ENCODE measurements at places on chromosomes 3 and 15. TPM values are rescaled to one million over a fixed set of nuclear protein-coding genes. Genes with fewer than 3 reads are reported as not detected.

DNA sequence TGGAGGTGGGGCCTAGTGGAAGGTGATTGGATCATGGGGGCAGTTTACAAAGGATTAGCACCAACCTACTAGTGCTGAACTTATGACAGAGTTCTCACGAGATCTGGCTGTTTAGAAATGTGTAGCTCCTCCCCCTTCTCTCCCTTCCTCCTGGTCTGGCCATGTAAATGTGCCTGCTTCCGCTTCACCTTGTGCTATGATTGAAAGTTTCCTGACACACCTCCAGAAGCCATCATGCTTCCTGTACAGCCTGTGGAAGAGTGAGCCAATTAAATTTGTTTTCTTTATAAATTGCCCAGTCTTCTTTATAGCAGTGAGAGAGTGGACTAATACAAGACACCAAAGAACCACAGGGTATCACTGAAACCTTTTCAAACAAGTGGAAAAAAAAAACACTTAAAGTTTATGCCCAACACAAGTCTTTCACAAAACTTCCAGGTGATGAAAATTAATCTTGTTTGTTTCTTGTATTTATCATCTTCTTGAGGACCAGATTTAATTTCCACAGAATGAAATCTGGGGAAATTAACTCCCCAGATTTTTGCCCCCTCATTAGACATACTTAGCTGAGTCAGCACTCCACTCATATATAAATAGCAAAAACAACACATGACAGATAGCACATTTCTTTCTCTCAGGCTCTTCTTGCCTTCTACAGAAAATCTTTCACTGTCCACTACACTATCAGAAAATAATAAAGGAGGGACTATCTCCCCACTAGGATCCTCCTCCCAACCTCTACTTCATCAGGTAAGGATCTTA is 847.2 kb downstream of the TUSC7 start:
- no peaks in the 10 kb centered on the region for H3K4me1 ChIP-seq
- H3K27me3 ChIP-seq = no peaks in the 10 kb centered on the region
- no peak overlapping the region for H3K27ac ChIP-seq
- H3K36me3 ChIP-seq = no peaks in the 10 kb centered on the region

The MEF2A gene
- total RNA-seq = 68.1 TPM

GRCh38 chr15:90465930-90466567 is 63.7 kb upstream of the CRTC3 start:
- no peak overlapping the region for H3K27ac ChIP-seq
- H3K4me1 ChIP-seq = peaks cover 25% of the 10 kb centered on the region
- no peaks in the 10 kb centered on the region for H3K27me3 ChIP-seq
- DNase-seq = no peak

GRCh38 chr15:96414875-96415274 is 84.4 kb downstream of the NR2F2 start:
- no peak overlapping the region for H3K4me3 ChIP-seq
- DNase-seq = no peak
- no peaks in the 10 kb centered on the region for H3K36me3 ChIP-seq
- peaks cover 100% of the 10 kb centered on the region for H3K27me3 ChIP-seq
- H3K27ac ChIP-seq = no peak overlapping the region
- H3K4me1 ChIP-seq = peaks cover 1% of the 10 kb centered on the region

DNA sequence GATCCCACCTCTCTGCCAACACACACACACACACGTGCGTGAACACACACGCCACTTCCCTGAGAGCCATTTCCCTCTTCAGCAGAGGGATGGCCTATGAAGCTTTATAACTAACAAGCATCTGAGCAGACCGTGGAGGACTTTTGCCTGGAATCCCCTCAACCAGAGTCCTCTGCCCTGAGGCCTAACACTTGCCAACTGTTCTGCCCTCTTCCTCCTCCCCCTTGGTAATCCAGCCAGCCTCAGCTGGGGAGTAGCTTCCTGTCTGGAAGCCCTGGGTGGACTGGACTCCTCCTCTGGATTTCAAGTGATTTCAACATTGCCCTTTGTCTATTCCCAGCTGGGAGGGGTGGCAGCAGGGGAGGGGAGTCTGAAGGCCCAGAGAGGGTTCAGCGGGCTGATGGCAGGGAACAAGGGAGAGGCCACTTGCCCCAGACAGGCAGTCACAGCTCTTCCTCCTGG is 68.4 kb upstream of the HACD2 start:
- peak; percentile 64 for DNase-seq
- H3K36me3 ChIP-seq = no peaks in the 10 kb centered on the region
- no peak overlapping the region for H3K4me3 ChIP-seq

The SV2B gene
- total RNA-seq = 0.58 TPM

DNA sequence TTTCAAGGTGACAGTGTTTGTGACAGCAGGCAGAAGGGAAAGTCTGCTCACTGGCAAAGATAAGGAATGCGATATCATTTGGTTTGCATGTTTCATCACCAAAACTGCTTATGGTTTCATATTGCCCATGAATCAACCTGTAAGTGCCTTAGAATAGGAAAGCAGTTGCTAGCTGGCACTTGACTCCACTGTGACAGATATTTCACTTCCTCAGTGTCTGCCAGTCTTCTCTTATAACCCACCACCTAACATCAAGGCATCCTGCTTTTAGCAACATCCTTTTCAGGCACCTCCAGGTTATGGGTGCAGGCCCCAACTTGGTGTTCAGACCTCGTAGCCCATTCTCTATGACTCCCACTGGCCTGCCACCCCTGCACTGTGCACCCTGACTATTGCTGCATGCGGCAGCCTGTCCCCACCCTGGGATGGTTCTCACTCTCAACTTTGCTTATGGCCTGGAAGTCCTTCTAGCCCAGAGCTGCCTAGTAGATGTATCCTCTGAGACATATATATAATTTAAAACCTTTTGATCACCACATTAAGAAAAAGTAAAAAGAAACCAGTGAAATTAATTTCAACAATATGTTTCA is 154.4 kb upstream of the RARB start:
- H3K4me1 ChIP-seq = no peaks in the 10 kb centered on the region
- H3K36me3 ChIP-seq = no peaks in the 10 kb centered on the region
- no peak overlapping the region for H3K27ac ChIP-seq

The TTLL13 gene
- 0.26 TPM for total RNA-seq

- peaks cover 6% of the 10 kb centered on the region for H3K4me1 ChIP-seq
- H3K4me3 ChIP-seq = no peak overlapping the region
- no peaks in the 10 kb centered on the region for H3K27me3 ChIP-seq
- H3K36me3 ChIP-seq = no peaks in the 10 kb centered on the region
- no peak for DNase-seq
Measured at GRCh38 chr15:59516655-59517461, 78.9 kb downstream of the FAM81A start.

The AVEN gene
- 11.3 TPM for total RNA-seq

The ARL14 gene
- not detected for total RNA-seq

- no peak overlapping the region for H3K27ac ChIP-seq
- H3K4me1 ChIP-seq = no peaks in the 10 kb centered on the region
Measured at GRCh38 chr3:174218016-174218415, 641.1 kb upstream of the NAALADL2 start.

GRCh38 chr3:13325892-13326443 is 94.2 kb downstream of the NUP210 start:
- no peak overlapping the region for H3K4me3 ChIP-seq
- H3K27ac ChIP-seq = no peak overlapping the region
- H3K4me1 ChIP-seq = no peaks in the 10 kb centered on the region
- no peaks in the 10 kb centered on the region for H3K27me3 ChIP-seq

The CRYGS gene
- 1.8 TPM for total RNA-seq

GRCh38 chr15:35514759-35515158 is 31.2 kb downstream of the DPH6 start:
- no peaks in the 10 kb centered on the region for H3K27me3 ChIP-seq
- no peak overlapping the region for H3K4me3 ChIP-seq
- no peaks in the 10 kb centered on the region for H3K36me3 ChIP-seq
- no peaks in the 10 kb centered on the region for H3K4me1 ChIP-seq

DNA sequence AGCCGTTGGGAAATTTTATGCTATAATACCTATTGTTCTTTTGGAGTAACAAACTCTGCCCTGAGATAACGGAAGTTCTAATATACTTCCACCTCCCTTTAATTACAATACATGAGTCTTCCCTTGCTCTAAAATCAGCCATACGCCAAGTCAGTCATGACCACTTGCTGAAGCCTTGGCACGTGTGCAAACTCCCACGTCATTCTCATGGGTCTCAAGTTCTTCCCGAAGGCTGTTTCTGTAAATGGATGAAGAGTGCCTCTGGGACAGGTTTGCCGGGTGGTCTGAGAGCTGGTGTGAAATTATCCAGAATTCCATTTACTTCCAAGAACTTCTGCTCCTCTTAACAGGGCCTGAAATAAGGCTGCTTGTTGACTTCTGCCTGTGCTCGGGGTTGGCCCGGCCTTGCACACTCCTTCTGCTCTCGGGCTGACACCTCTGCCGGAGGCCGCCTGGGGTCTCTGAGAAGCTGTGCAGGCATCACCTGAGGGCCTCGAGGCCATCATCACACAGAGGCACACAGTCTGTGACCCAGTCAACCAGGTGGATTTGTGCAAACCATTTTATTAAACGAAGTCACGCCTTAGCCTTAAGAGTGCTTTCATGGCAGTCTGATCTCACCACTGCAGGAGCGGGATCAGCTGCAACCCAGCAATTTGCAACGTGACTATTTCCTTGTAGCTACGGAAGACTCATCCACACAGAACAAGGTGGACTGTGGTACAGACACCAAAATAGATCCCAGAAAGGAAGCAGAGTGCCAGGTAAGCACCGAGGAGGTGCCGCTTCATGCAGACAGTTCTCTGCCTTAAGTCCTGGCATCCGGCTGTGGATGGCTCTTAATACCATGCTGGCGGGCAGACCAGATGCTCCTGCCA is 120.1 kb downstream of the ADAMTS17 start:
- H3K27me3 ChIP-seq = no peaks in the 10 kb centered on the region
- no peaks in the 10 kb centered on the region for H3K36me3 ChIP-seq
- no peak overlapping the region for H3K4me3 ChIP-seq
- no peak for DNase-seq
- no peak overlapping the region for H3K27ac ChIP-seq
